CD4-positive, alpha-beta memory T cell (primary cell): ENCODE measurements at places on chromosomes 6 and 20. TPM values are rescaled to one million over a fixed set of nuclear protein-coding genes. Genes with fewer than 3 reads are reported as not detected.

The OR2H1 gene
- total RNA-seq, result not detected

The SLCO4A1 gene
- total RNA-seq, result 0.97 TPM

The COL12A1 gene
- not detected for total RNA-seq

The KCNK5 gene
- 0.79 TPM for total RNA-seq

The SCUBE3 gene
- total RNA-seq, result not detected

The HLA-DQA1 gene
- 5.8 TPM for total RNA-seq

DNA sequence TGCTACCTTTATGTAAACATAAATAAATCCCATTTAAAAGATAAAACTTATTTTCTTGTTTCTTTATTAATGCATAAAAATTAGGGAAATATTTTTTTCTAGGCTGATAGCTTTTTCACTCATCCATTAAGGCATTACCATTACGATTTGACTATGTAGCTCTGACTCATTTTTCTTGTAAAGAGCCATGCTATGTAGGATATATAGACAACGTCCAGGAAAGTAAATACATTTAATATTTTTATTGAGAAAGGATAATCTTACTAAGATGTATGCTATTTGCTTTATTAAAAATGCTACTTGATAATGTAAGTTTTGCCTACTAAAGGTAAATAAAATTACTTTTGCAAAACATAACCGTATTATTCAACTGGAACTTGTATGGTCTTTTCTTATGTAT, 19.2 kb upstream of the KIAA1586 start:
- no peaks in the 10 kb centered on the region for H3K4me1 ChIP-seq
- peaks cover 5% of the 10 kb centered on the region for H3K27me3 ChIP-seq
- DNase-seq, result no peak
- no peak overlapping the region for H3K4me3 ChIP-seq
- H3K27ac ChIP-seq, result no peak overlapping the region

- no peaks in the 10 kb centered on the region for H3K4me1 ChIP-seq
- DNase-seq, result no peak
- H3K27ac ChIP-seq, result no peak overlapping the region
- no peaks in the 10 kb centered on the region for H3K36me3 ChIP-seq
- H3K27me3 ChIP-seq, result peaks cover 31% of the 10 kb centered on the region
Measured at GRCh38 chr6:28693033-28693750, 167.5 kb downstream of the GPX5 start.

- no peaks in the 10 kb centered on the region for H3K27me3 ChIP-seq
- peak overlapping the region; percentile 48 for H3K27ac ChIP-seq
- peaks cover 92% of the 10 kb centered on the region for H3K4me1 ChIP-seq
- peak overlapping the region; percentile 9 for H3K4me3 ChIP-seq
- no peak for DNase-seq
Measured at GRCh38 chr6:42038811-42039408, 11.4 kb upstream of the TAF8 start.

DNA sequence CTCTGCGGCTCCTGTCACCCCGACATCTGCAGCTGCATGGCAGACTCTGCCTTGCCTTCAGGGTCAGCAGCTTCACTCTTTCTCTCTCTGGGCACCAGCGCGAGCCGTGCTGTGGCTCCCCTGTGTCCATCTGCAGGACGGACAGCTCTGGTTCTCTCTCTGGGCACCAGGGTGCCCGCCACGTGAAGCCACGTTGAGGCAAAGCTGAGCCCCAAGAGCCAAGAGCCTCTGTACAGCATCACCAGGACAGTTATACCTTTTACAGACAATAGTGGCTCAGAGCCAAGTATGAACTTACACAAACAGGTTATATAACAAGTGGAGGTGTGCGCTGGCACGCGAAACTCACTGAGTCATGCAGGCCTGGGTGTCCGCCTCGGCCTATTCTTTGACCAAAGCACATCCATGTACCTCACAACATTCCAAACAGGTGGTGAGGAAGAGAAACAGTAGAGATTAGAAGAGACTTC, 50.8 kb downstream of the FAM50B start:
- no peaks in the 10 kb centered on the region for H3K4me1 ChIP-seq
- no peak overlapping the region for H3K27ac ChIP-seq
- no peak for DNase-seq
- H3K27me3 ChIP-seq, result no peaks in the 10 kb centered on the region
- H3K4me3 ChIP-seq, result no peak overlapping the region

GRCh38 chr6:75094614-75095200, 111.1 kb downstream of the COL12A1 start:
- no peak for DNase-seq
- H3K4me1 ChIP-seq, result no peaks in the 10 kb centered on the region
- H3K27me3 ChIP-seq, result no peaks in the 10 kb centered on the region
- no peak overlapping the region for H3K27ac ChIP-seq
- H3K4me3 ChIP-seq, result no peak overlapping the region

GRCh38 chr6:137657351-137657911, 163.2 kb upstream of the OLIG3 start:
- DNase-seq, result no peak
- no peak overlapping the region for H3K27ac ChIP-seq
- H3K36me3 ChIP-seq, result no peaks in the 10 kb centered on the region

DNA sequence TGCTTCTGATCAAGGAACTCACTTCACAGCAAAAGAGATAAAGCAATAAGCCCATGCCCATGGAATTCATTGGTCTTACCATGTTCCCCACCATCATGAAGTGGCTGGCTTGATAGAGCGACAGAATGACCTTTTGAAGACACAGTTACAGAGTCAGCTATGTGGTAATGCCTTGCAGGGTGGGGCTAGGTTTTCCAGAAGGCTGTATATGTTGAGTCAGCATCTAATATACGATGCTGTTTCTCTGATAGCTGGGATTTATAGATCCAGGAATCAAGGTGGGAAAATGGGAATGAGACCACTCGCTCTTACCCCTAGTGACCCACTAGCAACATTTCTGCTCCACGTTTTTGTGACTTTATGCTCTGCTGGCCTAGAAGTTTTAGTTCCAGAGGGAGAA, 220.7 kb upstream of the RSPO3 start:
- DNase-seq, result no peak
- H3K4me1 ChIP-seq, result no peaks in the 10 kb centered on the region
- no peaks in the 10 kb centered on the region for H3K27me3 ChIP-seq
- no peaks in the 10 kb centered on the region for H3K36me3 ChIP-seq
- H3K4me3 ChIP-seq, result no peak overlapping the region

DNA sequence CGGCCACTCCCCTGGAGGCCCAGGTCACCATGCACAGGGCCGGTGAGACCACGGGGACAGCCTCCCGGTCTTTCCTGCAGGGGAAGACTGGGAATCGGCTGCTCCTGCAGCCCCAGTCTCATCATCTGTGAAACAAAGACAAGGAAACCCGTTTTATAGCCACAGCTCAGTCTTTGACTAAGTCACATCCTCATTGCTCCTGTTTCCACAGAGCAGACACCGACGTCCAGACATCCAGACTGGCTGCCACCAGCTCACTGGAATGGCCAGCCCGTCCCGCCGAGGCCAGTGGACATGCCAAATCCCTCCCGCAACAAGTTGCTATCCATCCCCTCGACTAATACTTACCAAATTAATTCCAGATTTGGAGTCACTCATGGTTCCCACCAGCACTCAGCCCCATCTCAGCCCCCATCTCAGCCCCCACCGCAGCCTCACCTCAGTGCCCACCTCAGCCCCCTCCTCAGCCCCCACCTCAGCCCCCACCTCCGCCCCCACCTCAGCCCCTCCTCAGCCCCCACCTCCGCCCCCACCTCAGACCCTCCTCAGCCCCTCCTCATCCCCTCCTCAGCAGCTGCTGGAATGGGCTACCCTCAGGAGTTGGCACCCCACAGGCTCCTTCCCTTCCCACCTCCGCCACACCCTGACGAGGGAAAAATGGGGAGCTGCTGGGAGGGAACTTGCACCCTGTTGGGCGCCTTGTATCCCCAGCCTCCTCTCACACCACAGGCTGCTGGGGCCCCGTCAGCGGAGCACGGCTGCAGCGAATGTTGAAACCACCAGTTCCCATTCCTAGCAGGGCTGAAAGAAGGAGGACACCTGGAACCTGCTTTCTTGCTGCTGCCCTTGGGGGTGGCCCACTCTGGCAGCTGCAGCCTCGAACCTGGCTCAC, 48.7 kb downstream of the YTHDF1 start:
- H3K27me3 ChIP-seq, result no peaks in the 10 kb centered on the region
- H3K27ac ChIP-seq, result no peak overlapping the region
- no peaks in the 10 kb centered on the region for H3K36me3 ChIP-seq
- H3K4me1 ChIP-seq, result no peaks in the 10 kb centered on the region
- no peak for DNase-seq
- no peak overlapping the region for H3K4me3 ChIP-seq

GRCh38 chr20:53037621-53038020, 65.5 kb downstream of the TSHZ2 start:
- H3K4me3 ChIP-seq, result no peak overlapping the region
- peaks cover 13% of the 10 kb centered on the region for H3K4me1 ChIP-seq
- H3K27me3 ChIP-seq, result no peaks in the 10 kb centered on the region
- no peaks in the 10 kb centered on the region for H3K36me3 ChIP-seq
- DNase-seq, result no peak

GRCh38 chr20:2397595-2398145, 17.0 kb downstream of the TGM6 start:
- no peak for DNase-seq
- no peaks in the 10 kb centered on the region for H3K4me1 ChIP-seq
- no peak overlapping the region for H3K4me3 ChIP-seq
- no peaks in the 10 kb centered on the region for H3K27me3 ChIP-seq

DNA sequence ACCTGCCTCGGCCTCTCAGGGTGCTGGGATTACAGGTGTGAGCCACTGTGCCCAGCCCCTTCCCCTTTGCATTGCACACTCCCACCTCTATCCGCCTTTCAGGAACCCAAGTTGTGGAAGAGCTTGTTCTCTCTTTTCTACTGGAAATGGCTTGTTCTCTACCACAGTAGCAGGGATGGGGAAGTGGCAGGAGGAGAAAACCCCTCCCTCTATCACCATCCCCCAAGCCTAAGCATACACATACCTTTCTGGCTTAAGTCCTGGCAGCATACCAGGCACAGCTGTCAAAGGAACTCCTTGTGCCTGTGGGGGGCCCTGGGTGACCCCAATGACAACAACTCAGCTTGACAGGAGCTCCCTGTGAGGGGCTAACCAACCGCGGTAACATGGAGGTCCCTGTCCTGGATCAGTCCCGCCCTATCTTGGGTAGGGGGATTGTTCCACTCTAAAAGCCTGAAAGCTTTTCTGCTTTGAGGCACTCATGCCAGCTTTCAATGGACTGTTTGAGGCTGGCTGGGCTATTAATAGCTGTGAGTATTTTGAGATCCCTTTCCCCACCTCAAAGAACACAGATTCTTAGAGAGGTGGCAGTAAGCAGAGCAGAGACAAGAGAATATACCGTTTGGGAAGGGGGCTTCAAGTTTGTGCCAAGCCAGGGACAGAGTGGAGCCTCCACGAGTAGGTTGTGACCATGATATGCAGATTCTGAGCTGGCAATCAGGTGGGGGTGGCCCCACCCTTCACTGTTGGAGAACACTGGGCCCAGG, 2.3 kb downstream of the KLHDC3 start:
- DNase-seq, result no peak
- peak overlapping the region; percentile 32 for H3K27ac ChIP-seq
- H3K36me3 ChIP-seq, result peaks cover 18% of the 10 kb centered on the region
- peaks cover 62% of the 10 kb centered on the region for H3K4me1 ChIP-seq
- no peaks in the 10 kb centered on the region for H3K27me3 ChIP-seq

DNA sequence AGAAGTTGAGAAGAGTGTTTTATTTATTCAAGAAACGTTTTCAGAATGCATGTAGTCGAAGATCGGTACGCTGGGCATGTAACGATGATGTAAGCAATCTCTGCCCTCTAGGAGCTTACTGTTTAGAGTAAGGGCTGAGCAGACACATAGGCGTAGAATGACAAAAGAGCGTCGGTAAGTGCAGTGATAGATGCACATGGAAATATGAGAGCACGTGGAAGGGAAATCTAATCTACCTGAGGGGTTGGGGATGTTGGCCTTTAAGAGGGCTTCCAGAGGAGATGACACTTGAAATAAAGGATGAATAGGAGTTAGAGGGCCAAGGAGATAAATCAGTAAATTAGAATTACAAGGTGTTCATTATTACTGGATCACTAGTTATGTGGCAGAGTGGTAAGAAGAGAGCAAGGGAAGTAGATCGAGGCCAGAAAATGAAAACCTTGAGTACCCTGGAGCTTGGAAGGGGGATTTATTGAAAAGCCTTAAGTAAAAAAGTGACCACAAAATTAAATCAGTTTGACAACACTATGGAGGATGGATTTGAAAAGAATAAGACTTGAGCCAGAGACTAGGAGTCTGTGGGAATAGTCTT, 782 bp downstream of the TRMT11 start:
- peak overlapping the region; percentile 93 for H3K4me3 ChIP-seq
- peaks cover 31% of the 10 kb centered on the region for H3K4me1 ChIP-seq
- no peaks in the 10 kb centered on the region for H3K27me3 ChIP-seq

- H3K4me1 ChIP-seq, result no peaks in the 10 kb centered on the region
- no peaks in the 10 kb centered on the region for H3K36me3 ChIP-seq
- no peak overlapping the region for H3K4me3 ChIP-seq
- no peaks in the 10 kb centered on the region for H3K27me3 ChIP-seq
- H3K27ac ChIP-seq, result no peak overlapping the region
Measured at GRCh38 chr20:15986690-15987089, 586.6 kb downstream of the KIF16B start.

DNA sequence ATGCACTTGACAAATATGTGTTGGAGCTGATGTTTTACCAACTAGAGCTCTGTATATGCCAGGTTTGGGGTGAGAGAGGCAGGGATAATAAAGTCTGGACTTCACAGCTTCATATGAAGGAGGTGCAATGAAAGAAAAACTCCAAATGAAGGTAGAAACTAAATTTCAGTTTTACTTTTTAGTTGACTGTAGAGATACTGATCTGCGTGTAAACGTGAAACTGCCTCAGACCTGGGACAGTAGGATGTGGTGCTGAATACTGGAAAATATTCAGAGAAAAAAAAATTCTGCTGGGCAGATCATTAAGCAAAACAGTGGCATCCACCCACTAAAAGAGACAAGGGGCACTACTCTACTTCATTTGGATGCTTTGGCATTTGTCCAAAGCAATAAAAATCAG, 94.5 kb downstream of the BACH2 start:
- no peaks in the 10 kb centered on the region for H3K27me3 ChIP-seq
- no peak overlapping the region for H3K27ac ChIP-seq
- H3K36me3 ChIP-seq, result peaks cover 3% of the 10 kb centered on the region
- peaks cover 14% of the 10 kb centered on the region for H3K4me1 ChIP-seq
- no peak overlapping the region for H3K4me3 ChIP-seq

GRCh38 chr6:7542874-7543624, 1.6 kb downstream of the DSP start:
- no peak overlapping the region for H3K4me3 ChIP-seq
- no peaks in the 10 kb centered on the region for H3K36me3 ChIP-seq
- no peak for DNase-seq
- H3K27ac ChIP-seq, result no peak overlapping the region
- H3K27me3 ChIP-seq, result peaks cover 33% of the 10 kb centered on the region

- DNase-seq, result no peak
- H3K27ac ChIP-seq, result no peak overlapping the region
- H3K4me1 ChIP-seq, result no peaks in the 10 kb centered on the region
- no peak overlapping the region for H3K4me3 ChIP-seq
- H3K36me3 ChIP-seq, result no peaks in the 10 kb centered on the region
Measured at GRCh38 chr6:163640641-163641040, 226.1 kb downstream of the QKI start.
